ENCODE measurements at places on chromosomes 3 and 15.

GRCh38 chr3:84601303-84601702, 357.5 kb upstream of the CADM2 start:
- DNase-seq, result peak; percentile 75

- no peak for DNase-seq
Observed at GRCh38 chr3:129254536-129255230, 5.3 kb downstream of the COPG1 start.

- no peak for DNase-seq
Observed at GRCh38 chr15:88250826-88251225, 5.7 kb downstream of the NTRK3 start.

DNA sequence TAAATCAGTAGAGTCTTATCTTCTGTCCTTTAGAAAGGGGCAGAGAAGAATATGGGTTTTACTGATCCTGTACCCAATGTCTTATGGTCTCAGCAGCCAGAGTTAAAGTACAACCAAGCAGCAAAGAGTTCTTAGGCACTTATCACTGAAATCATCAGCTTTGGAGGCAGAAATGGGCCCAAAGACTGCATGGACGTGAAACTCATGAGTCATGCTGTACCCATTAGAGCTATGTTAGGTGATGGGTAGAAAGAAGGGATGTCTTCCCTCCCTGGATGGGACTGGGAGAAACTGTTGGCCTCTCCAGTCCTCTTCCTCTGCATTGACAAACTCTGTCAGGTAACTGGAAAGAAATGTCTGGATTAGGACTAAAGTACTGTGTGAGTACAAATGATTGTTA, 63.4 kb downstream of the EOMES start:
- DNase-seq, result no peak

DNA sequence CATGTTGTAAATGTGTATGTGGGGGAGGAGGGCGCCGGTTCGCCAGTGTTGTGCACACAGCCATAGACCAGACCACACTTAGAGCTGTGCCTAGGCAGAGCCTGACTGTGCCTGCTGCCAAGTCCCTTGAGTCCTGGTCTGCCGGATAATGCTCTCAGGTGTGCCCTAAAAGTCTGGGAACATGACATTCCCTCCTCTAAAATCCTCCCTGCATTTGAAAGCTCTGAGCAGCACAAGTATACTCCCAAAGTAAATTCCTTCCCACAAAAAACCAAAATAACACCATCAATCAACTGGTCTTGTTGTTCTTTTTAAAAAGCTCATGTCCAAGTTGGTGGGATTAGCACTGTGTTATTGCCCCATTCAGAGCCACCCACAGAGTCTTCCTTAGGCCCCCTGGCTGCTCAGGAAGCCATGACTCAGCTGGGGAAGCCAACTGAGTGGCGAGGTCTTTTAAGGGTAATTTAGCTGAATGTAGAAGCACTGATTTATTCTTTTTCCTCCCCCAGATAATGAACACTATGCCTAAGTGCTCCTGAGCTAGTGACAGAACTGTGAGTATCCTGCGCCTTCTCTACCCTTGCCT, 147.8 kb upstream of the MCTP2 start:
- no peak for DNase-seq

DNA sequence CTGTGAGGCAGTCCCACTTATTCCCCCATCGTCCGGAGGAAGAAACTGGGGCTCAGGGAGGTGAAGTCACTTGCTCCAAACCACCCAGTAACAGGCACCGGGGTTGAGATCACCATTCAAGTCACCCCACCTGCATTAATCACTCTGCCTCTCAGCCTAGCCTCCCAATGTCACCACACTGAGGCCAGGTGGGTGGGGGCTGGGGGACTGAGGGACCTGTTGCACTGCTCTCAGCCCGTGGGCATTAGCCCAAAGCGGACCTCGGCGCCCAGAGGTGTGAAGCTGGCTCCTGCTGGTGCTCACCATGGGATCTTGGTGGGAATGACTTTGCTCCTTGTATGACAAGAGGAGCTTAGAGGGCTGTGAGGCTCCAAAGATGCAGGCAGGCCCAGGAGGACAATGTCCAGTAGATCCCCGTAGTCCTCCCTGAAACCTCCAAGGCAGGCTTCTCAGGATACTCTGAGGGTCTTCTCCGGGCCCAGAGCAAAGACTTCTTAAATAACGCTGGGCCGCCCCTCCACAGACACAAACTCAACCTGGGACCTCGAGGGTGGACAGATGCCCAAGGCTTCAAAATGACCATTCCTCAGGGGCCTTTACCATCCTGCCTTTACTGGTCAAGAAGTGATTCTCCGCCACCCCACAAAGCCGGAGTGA, 1.7 kb downstream of the NT5DC2 start:
- DNase-seq, result no peak

- DNase-seq, result peak; percentile 2
Observed at GRCh38 chr15:45023659-45024225, 747 bp downstream of the SORD start.

GRCh38 chr15:50675535-50676144, 11.0 kb downstream of the TRPM7 start:
- DNase-seq, result no peak

DNA sequence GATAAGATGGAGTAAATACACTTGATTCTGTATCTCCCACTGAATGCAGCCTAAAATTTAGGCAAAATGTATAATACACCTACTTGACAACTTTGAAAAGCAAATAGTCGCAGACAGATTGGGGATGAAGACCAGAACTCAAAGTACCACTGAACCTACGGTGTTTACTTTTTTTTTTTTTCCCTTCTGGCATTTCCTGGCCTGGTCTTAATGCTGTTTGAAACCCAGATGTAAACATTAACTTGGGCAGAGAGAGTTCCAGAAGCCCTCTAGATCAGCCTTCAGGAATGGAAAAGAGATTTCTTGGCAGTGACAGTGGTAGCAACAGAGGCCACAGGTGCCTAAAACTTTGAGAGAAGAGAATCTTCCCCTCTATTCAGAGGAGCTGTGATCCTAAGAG, 27.8 kb downstream of the ALPK3 start:
- no peak for DNase-seq

DNA sequence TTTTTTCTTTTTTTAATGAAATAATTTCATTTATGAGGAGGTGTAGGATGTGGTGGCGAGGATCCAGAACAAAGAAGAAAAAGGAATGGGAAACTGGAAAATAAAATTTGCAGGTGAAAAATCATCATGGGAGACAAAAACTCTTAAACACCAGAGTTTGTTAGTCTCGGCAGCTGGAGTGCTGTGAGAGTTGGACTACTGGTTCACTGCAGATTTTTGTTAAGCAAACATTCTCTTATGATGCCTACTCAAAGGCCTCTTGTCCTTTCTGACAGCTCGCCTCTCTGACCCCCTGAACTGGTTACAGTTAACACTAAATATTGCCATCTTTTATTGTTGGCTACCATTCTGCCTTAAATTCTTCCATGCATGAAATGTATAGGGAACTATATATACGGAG, 152.4 kb upstream of the DPH6 start:
- DNase-seq, result no peak

DNA sequence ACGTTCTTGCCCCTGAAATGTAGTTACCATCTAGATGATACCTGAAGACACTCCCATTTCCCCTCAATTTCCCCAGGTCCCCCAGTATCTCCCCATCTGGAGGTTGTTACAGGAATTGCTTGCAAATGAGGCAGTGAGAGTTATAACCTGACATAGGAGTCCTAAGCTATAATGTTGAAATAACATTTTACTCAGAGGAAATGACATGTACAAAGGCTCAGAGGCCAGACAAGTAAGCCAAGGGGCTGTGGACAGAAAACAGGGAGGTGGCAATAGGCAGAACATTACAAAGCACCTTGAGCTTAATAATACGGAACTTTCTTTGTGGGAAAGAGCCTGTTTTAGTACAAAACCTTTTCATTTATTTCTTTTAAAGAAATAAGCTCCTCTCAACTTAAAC, 171.9 kb downstream of the FRMD5 start:
- DNase-seq, result no peak

- no peak for DNase-seq
Observed at GRCh38 chr3:28916713-28917499, 364.0 kb upstream of the RBMS3 start.

DNA sequence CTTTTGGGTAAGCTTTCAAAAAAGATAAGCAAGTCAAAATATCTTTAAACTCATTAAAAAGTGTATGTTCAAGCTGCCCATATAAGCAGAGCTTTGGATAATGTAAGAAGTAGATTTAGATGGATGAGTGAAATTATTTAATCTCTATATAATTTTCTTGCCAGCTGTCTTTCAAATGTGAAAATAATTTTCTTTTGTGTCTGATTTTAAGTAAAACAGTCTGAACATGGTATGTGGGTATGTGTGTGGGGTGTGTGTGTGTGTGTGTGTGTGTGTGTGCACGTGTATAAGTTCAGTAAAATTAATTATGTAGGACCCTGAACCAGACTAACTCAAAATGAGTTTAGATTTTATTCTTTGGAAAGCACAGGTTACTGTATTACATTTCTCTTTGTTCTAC, 155.2 kb upstream of the CGNL1 start:
- no peak for DNase-seq

GRCh38 chr3:41041462-41041861, 157.8 kb upstream of the CTNNB1 start:
- DNase-seq, result no peak

GRCh38 chr3:55166576-55167555, 239.0 kb upstream of the LRTM1 start:
- no peak for DNase-seq

- no peak for DNase-seq
Observed at GRCh38 chr3:72275331-72275751, 490.4 kb upstream of the PROK2 start.

DNA sequence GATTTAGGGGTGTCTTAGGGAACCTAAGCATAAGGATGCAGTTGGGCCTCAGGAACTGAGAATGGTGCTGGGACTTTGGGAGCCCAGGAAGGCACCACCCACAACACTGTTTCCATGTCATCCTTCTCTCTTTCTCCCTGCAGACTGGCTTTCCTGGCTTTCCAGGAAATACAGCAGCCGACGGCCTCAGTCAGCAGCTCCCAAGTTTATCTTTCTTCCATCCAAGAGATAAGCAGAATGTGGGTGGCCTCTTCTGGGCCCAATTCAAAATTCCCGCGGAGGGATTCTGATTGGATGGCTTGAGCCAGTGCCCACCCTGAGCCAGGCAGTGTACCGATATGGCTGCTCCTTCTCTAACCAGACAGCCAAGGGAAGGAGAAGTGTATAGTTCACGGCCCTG, 4.5 kb upstream of the CLN6 start:
- no peak for DNase-seq

DNA sequence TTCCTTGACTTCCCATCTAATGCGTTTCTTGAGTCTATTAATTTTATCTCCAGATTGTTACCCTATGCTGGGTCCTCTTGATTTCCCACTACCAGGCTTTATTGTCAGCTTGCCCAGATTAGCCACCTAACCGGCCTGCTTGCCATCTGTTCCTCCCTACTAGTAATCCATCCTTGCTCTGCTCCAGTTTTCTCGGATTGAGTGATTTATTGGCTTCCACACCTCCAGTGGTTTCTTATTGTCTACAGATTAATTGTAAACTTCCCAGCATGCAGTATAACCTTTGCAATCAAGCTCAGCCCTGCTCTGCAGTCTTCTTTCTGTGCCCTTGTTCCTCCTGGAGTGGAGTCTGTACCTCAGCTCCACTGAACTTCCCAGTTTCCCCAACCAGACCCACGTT, 63.4 kb downstream of the ARHGEF26 start:
- peak; percentile 29 for DNase-seq

- no peak for DNase-seq
Observed at GRCh38 chr3:55571216-55571813, 84.2 kb upstream of the WNT5A start.

DNA sequence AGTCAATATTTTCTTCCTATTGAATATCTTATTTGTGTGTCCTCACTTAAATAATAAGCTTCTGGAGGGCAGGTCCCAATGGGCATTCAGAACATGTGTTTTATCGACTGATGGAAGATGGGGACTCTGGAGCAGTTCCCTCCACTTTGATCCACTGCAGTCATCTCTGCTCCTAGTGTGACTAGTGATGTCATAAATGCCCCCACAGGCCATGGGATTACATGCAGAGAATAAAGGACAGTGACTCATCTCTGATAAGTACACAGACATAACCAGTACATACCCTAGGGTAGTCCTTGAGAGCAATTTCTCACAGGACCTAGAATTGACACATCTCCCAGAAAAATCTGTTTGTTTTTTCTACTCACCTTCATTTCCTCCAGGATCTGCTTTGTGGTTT, 49.4 kb upstream of the FMN1 start:
- no peak for DNase-seq

DNA sequence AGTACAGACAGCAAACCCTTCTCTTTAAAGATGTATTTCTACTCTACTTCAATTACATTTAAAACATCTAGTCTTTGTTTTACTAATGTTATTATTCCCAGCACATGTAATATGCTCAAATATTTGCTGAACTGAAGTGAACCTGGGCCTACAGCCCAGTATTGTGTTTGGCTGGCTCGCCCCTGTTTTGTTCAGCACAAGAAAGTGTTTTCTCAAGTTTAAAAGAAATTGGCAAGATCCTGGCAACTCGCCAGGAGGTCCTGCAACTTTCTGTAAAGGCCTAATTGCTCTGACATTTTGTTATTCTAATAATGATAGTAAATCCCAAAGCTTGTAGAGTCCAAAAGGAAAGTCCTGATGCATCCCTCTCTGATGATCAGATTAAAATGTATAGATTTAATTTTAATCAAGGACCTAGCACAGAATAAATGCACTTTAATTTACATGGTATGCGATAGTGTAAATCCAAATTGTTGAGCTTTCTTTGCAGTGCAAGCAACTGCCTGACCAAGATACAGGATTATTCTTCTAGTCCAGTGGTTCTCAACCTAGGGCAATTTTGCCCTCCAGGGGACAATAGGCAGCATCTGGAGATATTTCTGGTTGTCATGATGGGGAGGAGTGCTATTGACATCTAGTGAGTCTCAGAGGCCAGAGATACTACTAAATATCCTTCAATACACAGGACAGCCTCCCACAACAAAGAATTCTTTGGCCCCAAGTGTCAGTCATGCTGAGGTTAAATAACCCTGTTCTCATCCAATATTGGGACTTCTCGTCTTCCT, 35.7 kb upstream of the TMOD3 start:
- DNase-seq, result no peak
